ENCODE measurements at places on chromosomes 5 and 9.

GRCh38 chr9:6876195-6876894 is 118.6 kb downstream of the KDM4C start:
- no peak for DNase-seq

GRCh38 chr9:78994471-78994870 is 577.3 kb upstream of the TLE4 start:
- no peak for DNase-seq

- DNase-seq, result no peak
These were observed 20.2 kb upstream of the SPARC start for GRCh38 chr5:151706906-151707305.

DNA sequence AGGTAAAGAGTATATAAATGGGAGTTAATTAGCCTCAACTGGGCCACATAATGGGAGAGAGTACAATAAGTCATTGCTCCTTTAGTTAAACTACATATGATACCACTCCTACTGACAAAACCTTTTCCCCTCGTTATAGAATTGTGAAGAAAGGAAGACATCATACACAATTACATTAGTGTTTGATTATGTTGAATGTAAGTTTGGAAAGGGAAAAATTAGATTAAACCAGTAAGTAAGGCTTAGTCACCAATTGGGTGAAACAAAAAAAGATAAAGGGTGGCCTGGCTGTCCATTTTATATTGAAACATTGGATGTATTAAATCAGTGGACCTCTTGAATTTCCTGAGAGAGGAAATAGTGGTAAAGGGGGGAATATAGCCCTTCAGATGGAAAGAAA is 464.3 kb upstream of the PAPPA start:
- no peak for DNase-seq

- DNase-seq, result no peak
These were observed 25.3 kb upstream of the PPP1R2B start for GRCh38 chr5:156824800-156825199.

DNA sequence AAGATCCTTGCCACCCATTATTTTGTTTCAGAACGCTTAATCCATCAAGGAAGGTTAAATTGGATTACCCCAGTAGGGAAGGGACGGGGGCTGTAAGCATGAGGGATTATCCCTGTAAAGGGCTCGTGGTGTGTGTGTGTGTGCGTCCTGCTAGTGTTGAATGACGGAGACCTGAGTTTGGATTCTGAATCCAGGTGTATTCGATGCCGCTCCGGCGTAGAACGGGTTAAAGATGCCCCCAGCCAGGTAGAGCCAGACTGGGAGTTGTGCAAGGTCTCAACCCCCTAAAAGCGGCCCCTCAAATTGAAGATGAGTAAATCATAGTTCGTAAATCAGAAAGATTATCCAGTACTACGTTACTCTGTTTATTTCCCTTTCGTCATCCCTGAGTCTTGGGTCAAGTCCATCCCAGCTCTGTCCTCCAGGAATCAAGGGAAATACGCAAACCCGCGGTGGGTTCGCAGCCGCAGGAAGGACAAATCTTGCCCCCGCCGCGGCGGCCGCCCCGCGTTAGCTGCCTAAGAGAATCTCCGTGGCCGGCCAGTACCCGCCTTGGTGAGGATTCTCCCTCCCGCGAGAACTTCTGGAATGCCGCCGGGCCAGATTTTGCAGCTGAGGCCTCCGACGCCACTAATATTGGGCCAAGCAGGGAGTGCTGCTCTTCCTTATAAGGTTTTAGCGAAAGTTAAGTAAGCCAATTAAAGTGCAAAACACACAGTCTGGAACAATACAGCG is 586 bp upstream of the MTAP start:
- DNase-seq, result no peak
